Activated gamma-delta T cell (primary cell): ENCODE measurements at places on chromosomes 3 and 15.

DNA sequence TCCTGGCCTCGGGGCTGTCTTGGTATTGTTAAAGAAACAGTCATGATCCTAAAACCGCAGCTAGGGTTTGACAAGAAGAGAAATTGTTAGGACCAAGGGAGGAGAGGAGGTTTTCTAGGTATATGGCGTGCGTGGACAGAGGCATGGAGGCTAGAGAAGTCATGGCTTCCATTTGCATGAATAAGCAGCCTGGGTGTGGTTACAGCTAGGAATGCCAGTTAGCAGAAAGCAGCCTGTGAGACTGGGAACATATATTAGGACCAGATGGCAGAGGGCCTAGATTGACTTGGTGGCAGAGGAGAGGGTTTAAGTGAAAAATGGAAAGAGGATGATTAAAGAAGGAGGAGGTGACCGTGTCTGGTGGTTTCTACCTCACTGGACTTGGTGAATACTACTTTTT, 573.6 kb upstream of the ARRDC4 start:
- no peak for DNase-seq

DNA sequence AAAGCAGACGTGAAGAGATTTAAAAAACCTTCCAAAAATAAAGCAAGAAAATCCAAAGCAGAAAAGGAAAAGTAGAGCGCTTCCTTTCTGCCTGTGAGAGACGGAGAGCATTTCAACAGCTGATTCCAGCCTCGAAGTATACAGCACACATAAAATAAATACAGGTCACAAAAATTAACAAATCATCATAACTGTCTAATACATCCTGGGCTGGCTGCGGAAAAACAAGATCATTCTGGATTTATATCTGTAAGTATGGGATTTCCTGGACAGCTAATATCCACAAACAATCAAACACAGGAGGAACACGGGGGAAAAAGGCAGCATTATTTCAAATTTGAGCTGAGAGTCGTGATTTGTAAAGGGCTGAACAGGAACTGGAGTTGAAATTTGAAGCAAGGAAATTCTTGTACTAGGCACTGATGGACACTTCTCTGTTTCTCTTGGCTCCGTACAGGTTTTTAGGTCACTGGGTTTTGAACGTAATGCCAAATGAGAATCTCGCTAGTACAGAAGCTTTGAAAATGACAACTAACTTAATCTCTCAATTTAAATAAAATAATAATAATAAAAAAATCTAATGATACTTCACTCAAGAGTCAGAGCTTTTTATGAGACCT, 577.7 kb downstream of the FOXP1 start:
- DNase-seq, result no peak

DNA sequence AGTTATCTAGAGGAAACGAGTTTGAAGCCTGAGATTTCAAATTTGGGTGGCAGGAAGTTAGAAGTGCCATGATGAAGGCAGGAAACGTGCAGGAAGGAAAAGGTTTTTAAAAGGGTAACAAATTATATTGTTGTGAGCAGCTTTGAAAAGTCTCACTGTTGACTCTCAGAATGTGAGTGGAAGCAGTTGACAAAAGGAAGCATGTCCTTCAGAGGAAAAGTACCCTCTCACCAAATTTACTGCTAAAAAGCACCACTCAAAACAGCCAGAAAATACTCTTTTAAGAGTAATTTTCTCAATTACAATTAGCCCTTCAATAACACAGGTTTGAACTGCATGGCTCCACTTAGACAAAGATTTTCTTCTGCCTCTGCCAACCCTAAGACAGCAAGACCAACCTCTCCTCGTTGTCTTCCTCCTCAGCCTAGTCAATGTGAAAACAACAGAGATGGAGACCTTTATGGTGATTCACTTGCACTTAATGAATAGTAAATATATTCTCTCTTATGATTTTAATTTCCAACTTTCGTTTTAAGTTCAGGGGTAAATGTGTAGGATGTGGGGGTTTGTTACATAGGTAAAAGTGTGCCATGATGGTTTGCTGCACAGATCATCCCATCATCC, 117.1 kb upstream of the LIPC start:
- DNase-seq, result no peak

DNA sequence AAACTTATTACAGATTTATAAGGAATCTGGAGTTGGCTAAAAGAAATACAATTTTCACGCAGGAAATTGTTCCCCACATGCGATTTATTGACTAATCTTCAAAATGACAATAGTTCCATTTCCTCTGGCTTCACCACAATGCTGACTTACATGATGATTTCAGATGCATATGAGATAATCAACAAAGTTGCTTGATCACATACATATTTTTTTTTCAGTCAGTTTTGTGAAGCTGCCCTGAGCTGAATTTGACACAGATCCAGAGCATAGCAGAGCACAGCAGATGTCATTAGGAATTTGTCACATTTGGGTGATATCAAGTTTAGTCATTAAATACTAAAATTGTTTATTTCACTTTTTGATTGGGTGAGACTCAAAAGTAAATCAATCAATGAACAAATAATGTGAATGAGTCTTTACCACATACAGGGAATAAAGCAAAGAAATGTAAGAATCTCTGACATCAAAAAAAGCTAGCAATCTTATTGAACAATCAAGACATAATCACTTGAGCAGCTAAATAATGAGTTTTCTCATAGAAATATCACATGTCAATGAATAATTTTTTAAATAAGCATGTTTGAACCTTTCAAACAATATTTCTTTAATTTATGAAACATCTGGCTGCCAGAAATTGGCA, 18.3 kb downstream of the CPB1 start:
- no peak for DNase-seq

DNA sequence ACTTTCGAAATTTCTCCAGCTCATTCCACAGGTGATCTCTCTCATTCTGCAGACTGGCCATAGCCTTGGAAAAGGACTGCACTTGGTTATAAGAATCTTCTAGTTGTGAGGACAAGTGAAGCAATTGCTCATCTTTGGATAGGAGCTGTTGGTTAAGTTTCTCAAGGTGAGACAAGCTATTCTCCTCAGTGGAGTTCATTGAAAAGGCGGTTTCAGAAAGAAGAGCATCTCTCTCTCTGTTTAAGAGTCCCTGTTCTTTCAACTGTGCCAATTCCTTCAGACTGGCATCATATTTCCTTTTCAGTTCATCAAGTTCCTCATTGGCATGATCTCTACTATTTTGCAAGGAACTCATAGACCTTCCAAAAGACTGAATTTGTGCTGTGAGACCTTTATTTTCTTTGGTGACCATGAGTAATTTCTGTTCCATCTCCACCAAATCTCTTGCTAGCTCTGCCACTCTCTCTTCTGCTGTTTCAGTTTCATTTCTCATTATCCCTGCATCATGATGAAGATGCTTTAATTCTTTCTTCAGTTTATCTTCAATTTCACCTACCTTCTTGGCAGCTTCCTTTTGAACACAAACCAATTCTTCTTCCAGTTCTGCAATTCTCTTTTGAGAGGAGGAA, 30.2 kb upstream of the HCLS1 start:
- no peak for DNase-seq

- no peak for DNase-seq
Observed at GRCh38 chr3:151085889-151086483, 522 bp downstream of the MED12L start.

- DNase-seq, result no peak
Observed at GRCh38 chr15:68348081-68348480, 70.5 kb downstream of the FEM1B start.

DNA sequence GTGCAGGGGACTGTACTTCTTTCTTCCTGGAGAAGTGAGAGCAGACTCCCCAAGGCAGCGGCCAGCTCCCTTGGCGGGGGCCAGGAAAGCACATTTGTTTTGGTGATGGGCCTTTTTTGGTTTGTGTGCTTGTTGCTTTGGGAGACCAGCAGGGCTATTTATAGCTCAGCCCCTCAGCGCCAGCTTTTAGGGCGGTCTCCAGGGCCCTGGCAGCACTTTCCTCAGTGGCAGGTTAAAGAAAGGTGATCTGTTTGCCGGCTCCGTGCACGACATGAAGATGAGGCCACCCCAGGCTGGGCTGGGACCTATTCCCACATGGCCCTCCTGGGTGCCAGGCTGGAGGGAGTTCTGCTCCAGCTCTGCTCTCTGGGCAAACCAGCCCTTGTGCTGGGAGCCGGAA, 21.8 kb downstream of the SLC6A11 start:
- no peak for DNase-seq

DNA sequence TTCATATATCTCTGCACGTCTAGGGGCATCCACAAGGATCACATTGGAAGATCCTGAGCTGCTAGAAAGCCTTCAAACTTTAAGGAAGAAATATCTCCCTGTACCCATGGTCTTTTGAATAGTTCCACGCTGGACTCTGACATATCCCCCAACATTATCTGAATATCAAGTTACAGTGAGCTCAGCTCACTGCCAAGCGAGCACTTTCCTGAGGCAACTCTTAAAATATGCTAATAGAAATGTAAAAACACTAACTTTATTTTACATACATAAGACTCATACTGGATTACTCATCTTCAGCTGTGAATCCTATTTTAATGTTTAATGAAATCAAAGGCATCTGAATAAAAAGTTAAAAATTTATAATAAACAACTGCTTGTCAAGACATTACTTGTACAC, 420.2 kb upstream of the CCDC54 start:
- no peak for DNase-seq

GRCh38 chr15:48336940-48337339, 5.7 kb downstream of the DUT start:
- DNase-seq, result no peak
